ENCODE measurements at places on chromosomes 7 and 10.
A peak's percentile ranks its signal among the peaks of the same experiment; 100 is the strongest.

DNA sequence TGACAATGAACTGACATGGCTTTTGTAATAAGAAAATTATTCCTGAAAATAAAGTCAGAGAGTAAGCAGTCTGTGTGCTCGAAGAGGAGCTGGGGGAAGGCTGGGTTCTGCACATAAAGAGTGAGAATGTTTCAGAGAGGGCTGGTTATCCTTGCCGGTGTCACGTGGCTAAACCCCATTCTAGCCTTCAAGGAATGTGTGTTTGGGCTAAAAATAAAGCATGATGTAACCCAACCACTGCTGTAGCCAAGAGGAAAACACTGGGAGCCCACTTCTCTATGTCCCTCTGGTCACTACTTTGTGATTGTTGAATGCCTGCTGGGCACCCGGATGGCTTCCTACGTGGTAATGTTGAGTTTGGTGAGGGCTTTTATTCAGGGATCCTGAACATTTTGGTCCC, 23.5 kb downstream of the WDFY4 start:
- DNase-seq, result no peak

DNA sequence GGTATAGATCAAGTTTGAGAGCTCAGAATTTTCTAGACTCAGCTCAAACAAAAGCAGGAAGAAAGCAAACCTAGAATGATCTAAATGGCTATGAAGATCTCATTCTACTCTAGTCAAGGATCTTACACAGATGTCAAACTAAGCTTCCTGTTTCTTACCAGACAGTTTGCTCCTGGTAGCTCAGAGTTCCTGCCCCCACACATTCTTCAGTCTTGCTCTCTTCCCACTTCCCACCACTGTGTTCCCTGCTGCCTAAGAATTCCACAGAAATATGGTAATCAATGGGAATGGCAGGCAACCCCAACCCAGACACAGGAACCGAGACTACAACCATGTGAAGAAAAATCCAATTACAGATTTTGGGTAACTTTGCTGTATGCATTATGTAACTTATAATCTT, 133.4 kb upstream of the PTN start:
- DNase-seq, result no peak

DNA sequence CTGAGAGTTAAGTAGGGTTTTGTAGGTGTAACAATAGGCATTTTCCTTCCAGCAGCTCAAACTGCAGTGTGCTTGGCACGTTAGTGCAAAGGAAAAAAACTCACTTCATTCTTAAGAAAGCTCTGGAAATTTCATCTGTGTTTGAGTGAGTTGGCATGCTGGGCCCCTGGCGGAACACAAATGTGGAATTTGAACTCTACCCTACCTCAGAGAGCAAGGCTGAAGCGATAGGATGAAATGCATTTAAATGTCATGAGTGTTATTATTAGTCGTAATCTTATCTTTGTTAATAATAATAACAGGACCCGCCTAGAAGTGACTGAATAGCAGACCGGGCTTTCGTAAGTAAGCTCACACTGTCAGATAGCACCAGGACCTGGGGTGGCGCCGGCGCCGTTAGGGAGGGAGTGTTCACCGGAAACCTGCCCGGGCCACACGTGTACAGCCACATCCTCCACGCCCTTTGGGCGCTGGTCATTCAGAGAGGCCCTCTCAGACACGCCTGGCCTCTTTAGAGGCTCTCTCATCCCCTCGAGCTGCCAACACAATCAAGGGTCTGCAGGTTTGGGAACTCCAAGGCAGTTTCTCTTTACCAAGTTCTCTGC, 63.5 kb downstream of the GRK5 start:
- no peak for DNase-seq

- peak; percentile 29 for DNase-seq
Measured at GRCh38 chr7:120272261-120272660, 714 bp upstream of the KCND2 start.

DNA sequence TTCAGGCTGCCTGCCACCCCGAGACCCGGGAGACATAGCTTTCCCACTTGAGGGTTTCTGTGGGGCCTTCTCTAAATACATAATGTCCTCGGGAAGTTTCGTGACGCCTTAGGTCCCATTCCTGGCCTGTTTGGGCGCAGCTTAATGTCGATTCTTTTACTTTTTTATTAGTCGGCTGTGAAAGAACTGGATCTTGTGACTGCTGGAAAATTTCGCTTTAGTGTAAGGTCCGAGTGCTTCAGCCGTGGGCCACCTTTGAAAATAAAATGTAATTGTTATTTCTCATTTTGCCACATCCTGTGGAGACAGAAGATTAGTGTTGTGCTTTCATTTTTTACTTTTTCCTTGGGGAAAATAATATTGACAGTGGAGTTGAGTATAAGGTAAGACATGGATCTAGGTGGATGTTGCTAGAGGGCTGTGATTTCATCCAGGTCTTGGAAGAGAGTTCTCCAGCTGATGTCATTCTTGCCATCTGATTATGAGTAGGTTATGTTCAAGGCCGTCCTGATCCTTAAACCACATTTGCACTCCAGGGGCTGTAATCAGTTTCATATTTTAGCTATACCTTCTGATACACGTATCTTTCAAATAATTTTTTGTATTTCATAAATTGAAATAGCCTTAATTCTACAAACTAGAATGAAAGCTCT, 830 bp downstream of the RAB18 start:
- DNase-seq, result no peak

DNA sequence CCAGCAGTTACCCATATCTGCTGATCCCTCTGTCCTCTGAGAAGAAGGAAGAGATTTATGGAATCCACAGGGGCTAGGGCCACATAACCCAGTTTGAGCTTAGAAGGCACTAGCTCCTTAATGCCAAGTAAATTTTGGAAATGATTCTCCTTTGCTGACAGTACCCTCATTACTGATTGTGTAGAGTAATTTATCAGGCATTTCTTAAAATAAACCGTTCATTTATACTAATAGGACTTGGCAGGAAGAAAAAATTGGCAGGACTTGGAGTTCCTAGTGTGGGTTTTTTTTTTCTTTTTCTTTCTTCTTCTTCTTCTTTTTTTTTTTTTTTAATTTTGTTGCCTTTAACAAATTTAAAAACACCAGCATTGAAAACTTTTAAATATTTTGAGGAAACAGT, 645.7 kb downstream of the SUGCT start:
- no peak for DNase-seq

DNA sequence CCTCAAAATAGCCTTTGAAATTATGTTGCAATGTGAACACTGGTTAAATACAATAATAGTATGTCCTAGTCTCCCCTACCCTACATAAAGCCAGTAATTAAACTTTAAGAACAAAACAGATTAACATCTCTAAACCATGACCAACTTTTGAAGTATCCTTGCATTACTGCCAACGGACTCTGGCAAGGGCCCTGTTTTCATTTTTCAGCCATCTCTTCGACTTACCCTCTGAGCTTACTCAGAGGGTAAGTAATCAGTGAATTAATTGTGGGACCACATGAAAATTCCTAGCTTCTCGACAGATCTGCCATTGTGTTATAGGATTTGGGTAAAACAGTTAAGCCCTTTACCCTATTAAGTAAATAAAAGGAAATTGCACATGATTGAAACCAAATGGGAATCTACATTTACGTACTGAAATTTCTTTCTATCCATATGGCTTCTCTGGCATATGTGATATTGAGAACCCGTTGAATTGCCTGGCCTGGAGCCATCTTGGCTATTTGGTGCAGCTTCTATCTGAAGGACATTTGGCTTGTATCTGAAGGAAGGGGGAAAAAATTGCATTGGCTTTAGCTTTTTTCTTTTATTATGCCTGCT, 39.6 kb downstream of the DYNC1I1 start:
- no peak for DNase-seq

DNA sequence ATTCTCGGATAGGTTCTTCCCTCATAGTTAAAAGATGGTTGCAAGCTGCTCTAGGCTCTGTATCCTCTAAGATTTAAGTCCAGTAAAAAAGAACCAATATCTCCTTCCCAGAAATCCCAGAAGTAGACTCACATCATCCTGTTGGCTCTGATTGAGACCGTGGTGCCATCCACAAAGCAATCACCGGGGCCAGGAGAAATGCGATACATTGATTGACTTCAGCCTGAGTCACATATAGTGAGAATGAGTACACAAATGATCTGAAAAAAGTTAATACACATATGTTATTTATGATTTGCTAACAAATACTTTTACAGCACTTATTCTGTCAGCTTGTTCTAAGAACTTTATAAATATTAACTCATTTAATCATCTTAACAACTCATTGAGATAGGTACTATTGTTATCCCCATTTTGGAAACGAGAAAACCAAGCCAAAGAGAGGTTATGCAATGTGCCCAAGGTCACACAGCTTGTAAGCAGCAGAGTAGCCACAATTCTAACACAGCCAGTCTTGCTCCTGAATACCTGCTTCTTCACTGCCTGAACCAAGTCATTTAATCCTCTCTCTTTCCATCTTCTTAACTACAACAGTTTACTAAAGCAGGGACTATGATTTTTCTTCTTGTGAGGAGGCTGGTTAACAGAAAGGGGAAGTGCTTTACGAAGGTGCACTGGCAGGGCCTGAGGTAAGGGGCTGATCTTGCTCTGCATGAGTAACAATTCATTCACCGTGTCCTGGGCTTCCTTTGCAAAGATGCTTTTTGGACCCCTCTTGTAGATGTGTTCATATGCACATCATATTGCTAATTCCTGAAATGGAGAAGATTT, 177.0 kb downstream of the REEP3 start:
- no peak for DNase-seq

- DNase-seq, result no peak
Measured at GRCh38 chr10:84140036-84140379, 699 bp downstream of the GHITM start.

GRCh38 chr10:89217057-89217990, 10.2 kb upstream of the CH25H start:
- DNase-seq, result no peak

DNA sequence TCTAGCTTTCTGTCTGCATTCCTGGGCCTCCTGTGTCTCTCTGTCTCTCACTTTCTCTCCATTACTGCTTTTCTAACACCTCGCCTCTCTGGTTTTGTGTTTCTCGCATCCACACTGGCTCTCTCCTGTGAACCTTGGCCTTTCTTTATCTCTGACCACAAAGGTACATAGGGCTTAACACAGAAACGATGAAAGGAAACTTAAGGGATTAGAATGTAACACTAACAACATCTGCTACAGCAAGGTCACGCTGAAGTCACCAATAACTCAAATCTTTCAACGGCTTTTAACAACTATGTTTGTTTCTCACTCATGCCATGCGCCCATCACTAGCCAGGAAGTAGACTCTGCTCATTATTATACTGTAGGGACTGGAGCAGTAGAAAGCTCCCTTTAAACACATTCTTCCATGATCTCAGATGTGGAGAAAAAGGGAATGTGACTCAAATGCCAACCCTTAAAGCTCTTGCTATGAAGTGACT, 9.3 kb upstream of the OR6V1 start:
- DNase-seq, result no peak

GRCh38 chr10:85600744-85601081, 765.9 kb downstream of the GRID1 start:
- no peak for DNase-seq

DNA sequence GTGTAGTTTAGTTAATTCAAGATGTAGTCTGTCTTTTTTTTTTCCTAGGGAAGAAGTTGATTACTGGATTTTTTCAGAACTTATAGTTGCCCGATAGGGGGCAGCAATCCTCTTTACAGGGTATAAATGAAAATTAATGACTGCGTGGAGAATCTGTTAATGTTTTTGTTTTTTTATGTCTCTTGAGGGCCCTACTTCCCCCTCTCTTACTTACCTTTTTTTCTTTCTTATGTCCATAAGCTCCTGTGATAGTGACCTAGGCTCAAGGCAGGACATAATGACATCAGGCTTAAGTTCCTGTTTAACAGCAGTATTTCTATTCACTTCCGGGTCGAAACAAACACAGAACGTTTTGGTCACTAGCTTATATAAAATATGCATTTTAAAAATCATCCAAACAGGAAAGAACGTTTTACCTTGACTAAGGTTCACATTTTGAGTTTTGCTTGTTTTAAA, 18.8 kb downstream of the CDC123 start:
- no peak for DNase-seq

DNA sequence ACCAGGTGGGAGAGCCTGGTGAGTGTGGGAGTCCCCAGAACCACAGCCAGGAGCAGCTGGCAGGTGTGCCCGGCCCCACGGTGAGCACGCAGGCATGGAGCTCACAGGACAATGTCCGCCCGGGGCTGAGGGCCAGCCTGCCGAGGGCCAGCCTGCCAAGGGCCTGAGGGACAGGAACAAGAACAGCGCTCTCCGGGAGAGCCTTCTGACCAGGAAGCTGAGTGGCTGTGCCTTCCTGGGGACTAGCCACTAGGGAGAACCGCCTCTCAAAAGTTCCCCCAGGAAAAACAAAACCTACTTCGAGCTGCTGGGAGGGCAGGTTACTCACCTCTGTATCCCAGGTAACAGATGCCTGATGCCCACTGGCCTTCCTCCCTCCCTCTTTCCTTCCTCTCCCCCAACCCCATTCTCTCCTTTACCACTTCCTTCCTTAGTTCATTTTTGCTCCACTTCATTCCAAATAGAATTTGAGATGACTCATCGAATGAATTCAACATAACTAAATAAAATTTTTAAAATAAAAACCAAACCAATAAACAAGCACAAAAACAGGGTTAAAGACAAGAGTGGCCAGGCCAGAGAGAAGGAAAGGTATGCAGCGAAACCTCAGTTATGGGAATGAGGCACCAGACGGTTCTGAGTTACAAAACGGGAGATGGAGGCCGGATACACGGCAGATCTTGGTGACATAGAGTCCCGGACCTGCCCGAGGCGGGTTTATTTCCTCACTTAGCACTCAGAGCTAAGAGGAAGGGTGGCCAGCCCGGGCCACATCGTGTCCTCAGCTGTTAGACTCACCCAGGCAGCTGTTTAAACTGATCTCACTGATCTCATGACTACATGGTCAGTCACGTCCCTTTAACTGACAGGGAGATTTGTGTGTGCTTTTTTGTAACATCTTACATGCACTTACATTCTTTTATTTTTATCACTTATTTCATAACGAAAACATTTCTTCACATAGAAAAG, 128.5 kb downstream of the TNS3 start:
- no peak for DNase-seq

DNA sequence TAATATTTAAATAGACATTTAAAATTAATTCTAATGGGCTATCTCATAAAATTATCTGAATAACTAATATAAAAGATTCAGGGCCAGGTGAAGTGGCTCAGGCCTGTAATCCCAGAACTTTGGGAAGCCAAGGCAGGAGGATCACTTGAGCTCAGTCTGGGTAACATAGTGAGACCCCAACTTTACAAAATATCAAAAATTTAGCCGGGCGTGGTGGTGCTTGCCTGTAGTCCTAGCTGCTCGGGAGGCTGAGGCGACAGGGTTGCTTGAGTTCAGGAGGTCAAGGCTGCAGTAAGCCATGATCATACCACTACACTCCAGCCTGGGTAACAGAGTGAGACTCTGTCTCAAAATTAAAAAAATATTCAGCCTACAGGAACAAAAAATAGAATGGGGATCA, 12.5 kb downstream of the NOBOX start:
- DNase-seq, result no peak

DNA sequence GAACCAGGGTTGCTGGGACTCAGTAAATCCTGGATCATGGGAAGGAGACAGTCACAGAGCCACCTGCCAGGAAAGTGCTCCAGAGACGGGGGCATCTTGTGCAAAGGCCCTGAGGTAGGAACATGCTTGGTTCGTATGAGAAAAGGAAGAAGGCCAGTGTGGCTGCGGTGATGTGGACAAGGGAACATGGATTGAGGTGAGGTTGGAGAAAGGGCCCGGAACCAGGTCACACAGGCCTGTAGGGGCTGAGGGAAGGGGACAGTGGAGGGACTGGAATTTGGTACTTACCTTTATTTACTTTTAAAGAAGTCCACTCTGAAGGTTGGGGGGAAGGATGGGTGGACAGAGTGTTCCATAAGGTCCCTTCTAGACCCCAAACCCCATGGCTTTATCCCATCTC, 32.9 kb upstream of the CXCL12 start:
- DNase-seq, result no peak

Measured in NCI-H187 treated with DMSO at 0.1 percent for 48 hours (cell line).